HFFc6 (cell line): ENCODE measurements at places on chromosomes 3 and 15.

DNA sequence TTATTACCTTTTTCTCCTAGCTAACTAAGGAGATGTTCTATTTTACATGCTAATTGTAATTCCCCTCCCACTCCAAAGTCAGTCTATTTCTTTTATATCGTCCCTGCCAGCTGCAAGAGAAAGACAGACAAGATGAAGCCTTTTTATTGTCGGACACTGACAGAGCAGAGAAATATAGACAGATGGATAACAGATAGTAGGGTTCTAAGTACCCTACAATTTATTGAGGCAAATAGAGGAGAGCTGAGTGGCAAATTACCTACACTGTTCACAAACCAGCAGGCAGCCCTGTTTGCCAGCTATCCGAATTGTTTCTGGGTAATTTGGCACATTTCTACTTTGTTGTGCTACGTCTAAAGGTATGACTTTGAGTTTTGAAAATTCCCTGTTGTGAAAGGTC, 392.3 kb upstream of the ZNF717 start:
- no peaks in the 10 kb centered on the region for H3K4me1 ChIP-seq
- DNase-seq: no peak
- H3K4me3 ChIP-seq: no peak overlapping the region
- no peak overlapping the region for H3K27ac ChIP-seq
- H3K27me3 ChIP-seq: no peaks in the 10 kb centered on the region; the same call in 1 of the 2 replicates

GRCh38 chr3:189365609-189366564, 194.1 kb downstream of the TPRG1 start:
- no peaks in the 10 kb centered on the region for H3K36me3 ChIP-seq
- peaks cover 4% of the 10 kb centered on the region for H3K27me3 ChIP-seq
- no peak overlapping the region for H3K4me3 ChIP-seq
- no peaks in the 10 kb centered on the region for H3K4me1 ChIP-seq

GRCh38 chr3:129046037-129046731, 14.4 kb upstream of the GP9 start:
- peaks cover 39% of the 10 kb centered on the region for H3K27me3 ChIP-seq
- no peaks in the 10 kb centered on the region for H3K4me1 ChIP-seq

DNA sequence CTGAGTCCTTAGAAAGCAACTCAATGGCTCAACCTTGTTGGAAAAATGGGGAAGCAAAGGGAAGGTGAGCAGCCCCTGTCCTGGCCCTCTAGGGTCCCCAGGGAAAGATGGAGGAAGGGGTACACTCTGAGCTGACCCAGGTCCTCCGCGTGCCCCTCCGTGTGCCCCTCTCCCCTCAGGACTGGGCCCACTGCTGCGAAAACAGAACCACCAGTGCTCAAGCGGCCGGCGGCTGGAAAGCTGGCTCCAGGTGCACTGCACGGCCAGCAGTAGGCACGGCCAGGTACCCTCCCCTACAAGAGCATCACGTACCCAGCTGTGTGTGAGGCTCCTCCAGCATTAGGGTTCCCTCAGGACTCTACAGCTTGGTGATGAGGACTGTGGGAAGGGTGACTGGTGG, 26.3 kb downstream of the RAB43 start:
- no peak for DNase-seq
- peaks cover 6% of the 10 kb centered on the region; the same call in 1 of the 2 replicates for H3K36me3 ChIP-seq
- no peak overlapping the region for H3K4me3 ChIP-seq
- no peak overlapping the region for H3K27ac ChIP-seq
- H3K27me3 ChIP-seq: no peaks in the 10 kb centered on the region
- no peaks in the 10 kb centered on the region for H3K4me1 ChIP-seq

- peak within 1 kb of the TSS; percentile 97 for H3K27ac ChIP-seq
- peaks cover 25% of the 10 kb centered on the region for H3K36me3 ChIP-seq
- no peaks in the 10 kb centered on the region for H3K27me3 ChIP-seq
- H3K4me3 ChIP-seq: peak within 1 kb of the TSS; percentile 99
Observed at GRCh38 chr3:191328962-191329653, at the start of gene CCDC50. CCDC50 (plus strand) TSS chr3:191329394; CDS start chr3:191329675, 281 bp downstream.

GRCh38 chr3:105639131-105639530, 229.7 kb downstream of the CBLB start:
- no peaks in the 10 kb centered on the region; the same call in 1 of the 2 replicates for H3K36me3 ChIP-seq
- peaks cover 12% of the 10 kb centered on the region for H3K4me1 ChIP-seq
- no peaks in the 10 kb centered on the region for H3K27me3 ChIP-seq
- no peak for DNase-seq

DNA sequence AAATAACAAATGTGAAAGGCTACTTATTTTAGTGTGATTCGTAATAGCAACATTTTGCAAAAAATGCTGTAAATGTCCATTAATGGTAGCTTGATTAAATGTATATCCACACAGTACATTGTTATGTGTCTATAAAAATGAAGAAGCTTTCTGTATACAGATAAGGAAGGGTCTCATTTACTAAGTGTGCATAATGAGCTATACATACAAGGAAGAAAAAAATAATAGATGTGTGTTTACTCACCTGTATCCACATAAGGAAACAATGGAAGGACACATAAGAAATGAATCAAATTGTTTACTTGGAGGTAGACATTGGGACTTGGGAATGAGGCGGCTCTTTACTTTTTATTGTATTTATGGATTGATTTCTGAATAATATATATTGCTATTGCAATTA, 34.9 kb downstream of the MED12L start:
- no peak overlapping the region for H3K4me3 ChIP-seq
- no peaks in the 10 kb centered on the region for H3K36me3 ChIP-seq
- peaks cover 3% of the 10 kb centered on the region for H3K27me3 ChIP-seq

GRCh38 chr3:177333533-177334520, 136.5 kb upstream of the TBL1XR1 start:
- no peaks in the 10 kb centered on the region for H3K27me3 ChIP-seq
- no peak for DNase-seq
- H3K4me1 ChIP-seq: peaks cover 36% of the 10 kb centered on the region
- peaks cover 5% of the 10 kb centered on the region; the same call in 1 of the 2 replicates for H3K36me3 ChIP-seq
- H3K27ac ChIP-seq: no peak overlapping the region
